ENCODE measurements at places on chromosomes 1 and 21.

DNA sequence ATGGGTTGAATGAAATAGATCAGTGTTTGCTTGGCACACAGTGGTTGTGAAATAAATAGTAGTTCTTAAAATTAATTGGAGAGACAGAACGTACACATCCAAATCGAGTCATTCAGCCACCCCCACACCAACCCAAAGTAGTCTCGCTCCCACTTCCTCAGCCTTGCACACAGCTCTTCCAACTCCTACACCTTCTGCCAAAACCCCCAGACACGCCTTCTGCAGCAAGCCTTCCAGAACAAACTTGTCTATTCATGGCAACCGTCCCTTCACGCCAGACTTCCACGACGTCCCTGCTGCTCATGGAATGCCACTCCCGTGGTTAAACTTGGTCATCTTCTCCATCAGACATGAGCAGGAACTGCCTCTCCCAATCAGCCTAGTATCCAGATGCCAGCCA lies 37.5 kb upstream of the RD3 start:
- no peak for DNase-seq

- DNase-seq = no peak
These were observed 22.3 kb downstream of the FMO2 start for GRCh38 chr1:171207377-171207776.

- no peak for DNase-seq
These were observed 7.0 kb upstream of the CD58 start for GRCh38 chr1:116577759-116578314.

- no peak for DNase-seq
These were observed 48.7 kb downstream of the DMAP1 start for GRCh38 chr1:44261962-44262361.

GRCh38 chr1:209769171-209769904 lies 13.5 kb downstream of the TRAF3IP3 start:
- DNase-seq = peak; percentile 84

DNA sequence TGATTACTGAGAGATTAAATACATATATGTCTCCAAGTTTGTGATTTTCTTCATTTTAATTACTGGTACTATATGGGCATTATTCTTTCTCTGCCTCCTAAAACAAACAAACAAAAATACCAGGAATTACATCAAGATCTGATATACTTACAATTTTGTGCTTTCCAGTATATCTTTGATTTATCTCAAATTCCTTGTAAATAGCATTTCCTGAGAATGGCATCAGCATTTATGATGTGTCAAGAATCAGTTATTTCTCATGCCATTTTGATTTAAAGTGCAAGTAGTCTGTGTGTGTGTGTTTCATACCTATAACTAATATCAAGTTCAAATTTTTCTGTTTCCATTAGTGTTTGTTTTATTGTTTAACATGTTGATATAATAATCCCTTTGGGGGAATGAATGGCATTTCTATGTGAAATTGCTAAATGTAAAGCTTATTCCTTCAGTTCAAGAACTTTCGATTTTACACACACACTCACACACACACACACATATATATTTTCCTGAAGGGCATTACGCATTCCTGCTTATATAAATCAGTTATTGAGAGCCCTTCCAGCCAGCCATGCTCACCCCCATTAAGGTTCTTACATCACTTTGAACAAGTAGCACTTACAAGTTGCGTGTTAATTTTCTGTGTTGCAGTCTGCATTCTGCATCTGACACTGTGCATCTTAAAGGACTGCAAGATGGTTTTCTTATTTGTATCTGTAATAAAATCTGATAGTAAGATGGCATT lies 102.7 kb downstream of the NEK7 start:
- DNase-seq = no peak

Measured in activated CD4-positive, alpha-beta T cell treated with anti-CD3 and anti-CD28 coated beads, Interleukin-2, amount 50 U/mL, for 48 hours (primary cell).